Activated CD8-positive, alpha-beta memory T cell treated with anti-CD3 and anti-CD28 coated beads for 48 hours (primary cell): ENCODE measurements at places on chromosomes 4 and X.

GRCh38 chr4:148103597-148104355 is 338.4 kb downstream of the NR3C2 start:
- no peak for DNase-seq

- DNase-seq: no peak
These were observed 82.1 kb upstream of the IQCM start for GRCh38 chr4:149897783-149898182.

DNA sequence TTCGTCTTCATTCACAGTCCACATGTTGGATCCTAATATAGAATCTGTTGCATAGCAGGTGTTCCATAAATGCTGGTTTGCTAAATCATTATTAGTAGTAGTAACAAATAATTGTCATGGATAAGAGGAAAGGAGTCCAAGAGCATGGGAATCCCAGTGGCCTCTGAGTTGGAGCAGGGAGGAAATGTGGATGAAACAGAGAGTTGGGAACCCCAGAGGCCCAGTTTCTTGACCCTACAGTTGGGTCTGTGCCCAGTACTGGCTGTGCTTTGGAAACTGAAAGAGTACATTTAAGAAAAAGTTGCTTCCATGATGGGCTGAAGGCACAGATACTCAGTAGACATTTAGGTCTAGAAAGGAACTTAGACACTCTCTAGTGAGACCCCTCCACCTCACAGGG is 149.4 kb upstream of the PSAPL1 start:
- DNase-seq: no peak

- DNase-seq: no peak
These were observed 123.3 kb downstream of the MBNL3 start for GRCh38 chrX:132365490-132365889.

DNA sequence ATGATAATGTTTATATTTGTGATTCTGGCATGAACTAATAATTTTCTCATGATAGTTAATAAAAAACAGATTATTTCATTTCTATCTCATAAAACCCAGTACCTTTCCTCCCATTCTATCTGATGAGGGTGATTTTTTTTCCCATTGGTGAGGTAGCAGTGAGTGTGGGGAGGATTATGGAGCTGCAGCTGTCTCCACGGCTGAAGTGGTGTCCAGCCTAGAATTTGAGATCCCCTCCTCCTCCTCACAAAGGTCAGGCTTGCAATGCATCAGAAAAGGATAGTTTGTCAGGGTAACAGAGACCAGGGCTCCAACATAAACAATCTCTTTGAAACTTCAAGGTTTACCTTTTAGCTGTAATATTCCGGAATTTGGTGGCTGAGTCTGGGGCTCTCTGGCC is 60.9 kb downstream of the C4orf51 start:
- DNase-seq: no peak

- no peak for DNase-seq
These were observed 94.6 kb upstream of the SMAD1 start for GRCh38 chr4:145387079-145387478.

DNA sequence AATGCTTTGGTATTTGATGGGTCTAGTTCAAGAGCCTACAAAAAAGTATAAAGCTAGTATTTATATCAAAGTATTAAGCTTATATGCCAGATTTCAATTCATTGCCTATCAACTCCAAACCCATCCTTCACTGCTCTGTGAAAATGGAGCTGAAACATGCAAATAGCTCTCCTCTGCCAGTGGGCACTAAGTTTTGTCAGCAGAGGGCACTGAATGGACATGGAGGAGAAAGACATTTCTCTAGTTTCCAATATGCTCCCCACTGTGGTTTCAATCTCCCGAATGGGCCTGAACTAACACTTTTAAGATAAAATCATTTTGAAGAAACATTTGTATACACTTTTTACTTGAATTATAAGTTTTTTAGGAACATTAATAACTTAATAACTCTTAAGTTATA is 12.4 kb downstream of the PPID start:
- no peak for DNase-seq

- DNase-seq: no peak
These were observed 93.2 kb downstream of the WFS1 start for GRCh38 chr4:6362896-6363295.

DNA sequence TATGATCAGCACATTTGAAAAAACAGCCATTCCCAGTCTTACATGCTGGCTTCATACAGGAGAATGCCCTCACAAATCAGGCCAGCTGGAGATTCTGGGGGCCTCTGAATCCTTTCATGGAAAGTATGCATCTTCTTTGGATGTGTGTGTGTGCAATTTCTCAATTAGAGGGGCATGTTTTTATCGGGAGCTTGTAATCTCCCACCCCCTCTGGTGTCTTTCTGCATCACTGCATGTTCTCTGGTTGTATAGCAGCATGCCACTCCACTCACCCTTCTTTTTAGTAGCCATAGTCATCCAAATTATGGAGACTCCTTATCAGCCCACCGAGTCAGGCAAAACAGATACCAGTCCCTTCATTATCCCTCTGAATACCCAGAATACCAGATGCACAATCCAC is 282.2 kb upstream of the SLIT2 start:
- no peak for DNase-seq
